ENCODE measurements at places on chromosomes 5 and 9. TPM values are rescaled to one million over a fixed set of nuclear protein-coding genes. Genes with fewer than 3 reads are reported as not detected.

- no peak overlapping the region for H3K4me3 ChIP-seq
- no peak for DNase-seq
- H3K36me3 ChIP-seq: no peaks in the 10 kb centered on the region
Observed at GRCh38 chr9:98219794-98220370, 27.4 kb upstream of the CORO2A start.

GRCh38 chr9:14417237-14417636 is 103.3 kb upstream of the NFIB start:
- H3K27ac ChIP-seq: no peak overlapping the region

DNA sequence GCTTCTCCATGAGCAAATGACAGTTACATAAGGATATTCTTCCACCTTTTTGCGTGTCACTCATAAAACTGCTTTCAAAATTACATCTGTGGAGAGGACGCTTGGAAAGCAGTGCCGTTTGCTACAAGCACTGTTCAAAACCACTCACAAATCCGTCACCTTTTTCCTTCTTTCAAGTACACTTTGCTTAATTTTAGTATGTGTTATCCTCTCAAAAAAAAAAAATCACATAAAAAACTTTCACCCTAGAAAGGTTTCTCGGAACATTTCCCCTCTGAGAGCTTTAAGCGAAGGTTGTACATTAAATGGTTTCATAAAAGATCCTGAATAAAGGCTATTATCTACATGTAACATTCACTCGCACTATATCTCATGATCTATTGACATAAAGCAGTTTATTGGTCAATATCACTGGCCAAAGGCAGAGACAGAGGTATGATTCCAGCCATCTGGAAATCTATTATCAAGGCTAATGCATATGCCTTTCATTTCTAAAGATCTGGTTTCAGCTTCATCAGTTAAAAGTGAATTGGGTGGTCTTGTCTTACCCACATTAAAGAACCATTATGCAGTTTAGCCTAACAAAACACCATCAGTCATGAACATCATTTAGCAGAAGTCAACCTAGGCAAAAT is 163.6 kb downstream of the ENC1 start:
- H3K27ac ChIP-seq: no peak overlapping the region
- no peak for DNase-seq
- H3K36me3 ChIP-seq: no peaks in the 10 kb centered on the region
- H3K27me3 ChIP-seq: no peaks in the 10 kb centered on the region
- no peaks in the 10 kb centered on the region for H3K4me1 ChIP-seq
- H3K4me3 ChIP-seq: no peak overlapping the region

- no peaks in the 10 kb centered on the region for H3K36me3 ChIP-seq
- H3K27ac ChIP-seq: no peak overlapping the region
- no peaks in the 10 kb centered on the region for H3K4me1 ChIP-seq
- H3K27me3 ChIP-seq: peaks cover 95% of the 10 kb centered on the region
- DNase-seq: no peak
Observed at GRCh38 chr5:167840527-167841130, 450.8 kb upstream of the WWC1 start.

GRCh38 chr5:132675936-132676689 is 2.3 kb downstream of the IL4 start:
- no peaks in the 10 kb centered on the region for H3K27me3 ChIP-seq
- H3K4me3 ChIP-seq: no peak overlapping the region
- DNase-seq: no peak

Gene TAF11L5
- not detected for total RNA-seq

Gene MYOT
- total RNA-seq: not detected

Gene PDE6A
- total RNA-seq: not detected

- no peak for DNase-seq
- no peaks in the 10 kb centered on the region for H3K4me1 ChIP-seq
- no peaks in the 10 kb centered on the region for H3K36me3 ChIP-seq
- H3K4me3 ChIP-seq: no peak overlapping the region
- H3K27me3 ChIP-seq: no peaks in the 10 kb centered on the region
- H3K27ac ChIP-seq: no peak overlapping the region
Observed at GRCh38 chr5:72170101-72170500, 62.8 kb downstream of the MAP1B start.

- H3K36me3 ChIP-seq: no peaks in the 10 kb centered on the region
- no peaks in the 10 kb centered on the region for H3K27me3 ChIP-seq
- H3K27ac ChIP-seq: peak overlapping the region; percentile 93
- DNase-seq: no peak
Observed at GRCh38 chr5:107467137-107467932, 203.4 kb downstream of the EFNA5 start.

DNA sequence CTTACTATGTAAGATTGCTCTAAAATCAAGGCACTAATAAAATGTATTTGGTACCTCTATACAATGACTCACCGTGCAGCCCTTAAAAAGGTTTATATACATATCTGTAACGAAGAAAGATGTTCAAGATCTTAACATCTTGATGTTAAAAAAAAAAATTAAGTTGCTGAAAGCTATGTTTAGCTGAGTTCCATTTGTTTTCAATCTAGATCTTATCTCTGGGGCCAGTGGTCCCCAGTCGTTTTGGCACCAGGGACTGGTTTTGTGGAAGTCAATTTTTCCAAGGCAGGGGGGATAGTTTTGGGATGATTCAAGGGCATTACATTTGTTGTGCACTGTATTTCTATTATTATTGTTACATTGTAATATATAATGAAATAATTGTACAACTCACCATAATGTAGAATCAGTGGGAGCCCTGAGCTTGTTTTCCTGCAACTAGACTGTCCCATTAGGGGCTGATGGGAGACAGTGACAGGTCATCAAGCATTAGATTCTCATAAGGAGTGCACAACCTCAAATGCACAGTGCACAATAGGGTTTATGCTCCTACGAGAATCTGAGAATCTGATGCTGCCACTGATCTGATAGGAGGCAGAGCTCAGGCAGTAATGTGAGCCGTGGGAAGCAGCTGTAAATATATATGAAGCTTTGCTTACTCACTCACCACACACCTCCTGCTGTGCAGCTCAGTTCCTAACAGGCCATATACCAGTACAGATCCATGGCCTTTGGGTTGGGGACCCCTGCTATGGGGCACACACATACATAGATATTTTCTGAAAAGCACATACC is 27.6 kb upstream of the TSLP start:
- H3K4me1 ChIP-seq: peaks cover 14% of the 10 kb centered on the region
- H3K27ac ChIP-seq: peak overlapping the region; percentile 62
- no peak overlapping the region for H3K4me3 ChIP-seq
- no peaks in the 10 kb centered on the region for H3K27me3 ChIP-seq

GRCh38 chr5:15566789-15567188 is 66.8 kb downstream of the FBXL7 start:
- H3K36me3 ChIP-seq: no peaks in the 10 kb centered on the region
- no peaks in the 10 kb centered on the region for H3K4me1 ChIP-seq
- H3K4me3 ChIP-seq: no peak overlapping the region

Gene NEUROG1
- total RNA-seq: not detected

- no peaks in the 10 kb centered on the region for H3K4me1 ChIP-seq
- H3K27me3 ChIP-seq: peaks cover 44% of the 10 kb centered on the region
- no peaks in the 10 kb centered on the region for H3K36me3 ChIP-seq
- DNase-seq: no peak
Observed at GRCh38 chr5:76542887-76543690, 80.1 kb downstream of the F2RL2 start.

- H3K27ac ChIP-seq: no peak overlapping the region
- H3K36me3 ChIP-seq: peaks cover 4% of the 10 kb centered on the region
- no peaks in the 10 kb centered on the region for H3K4me1 ChIP-seq
- peak; percentile 43 for DNase-seq
- no peaks in the 10 kb centered on the region for H3K27me3 ChIP-seq
- no peak overlapping the region for H3K4me3 ChIP-seq
Observed at GRCh38 chr5:89200899-89201298, 317.9 kb upstream of the MEF2C start.

DNA sequence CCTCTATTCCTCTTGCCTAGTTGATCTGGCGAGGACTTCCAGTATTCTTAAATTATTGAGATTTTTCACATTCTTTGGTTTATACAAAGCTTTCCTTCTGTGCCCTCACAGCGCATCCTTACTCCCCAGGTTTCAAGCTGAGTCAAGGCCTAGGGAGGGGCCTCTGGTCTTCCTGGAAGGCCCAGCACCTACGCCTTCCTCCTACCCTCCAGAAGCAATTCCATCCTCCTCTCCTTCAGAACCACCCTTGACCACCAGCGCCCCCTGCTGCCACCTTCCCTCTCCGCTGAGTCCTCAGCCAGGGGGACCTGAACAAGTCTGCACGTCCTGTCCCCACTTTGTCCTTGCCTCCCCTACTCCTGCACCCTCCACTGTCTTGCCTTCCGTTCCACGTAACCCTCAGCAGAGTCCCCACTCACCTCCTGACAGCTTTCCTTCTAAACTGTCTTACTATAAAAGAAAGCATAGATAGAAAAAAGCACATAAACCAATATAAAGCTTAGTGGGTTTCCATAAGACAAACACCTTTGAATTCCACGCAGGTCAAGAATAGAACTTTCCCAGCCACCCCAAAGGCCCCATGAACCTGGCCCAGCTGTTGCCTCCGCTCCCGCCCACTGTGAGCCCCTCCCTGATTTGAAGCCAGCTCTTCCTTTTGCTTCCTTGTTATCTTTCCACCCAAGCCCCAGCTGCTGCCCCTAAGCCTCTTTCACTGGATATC is 63.0 kb upstream of the CTSL start:
- peak; percentile 69 for DNase-seq
- no peak overlapping the region for H3K27ac ChIP-seq
- no peaks in the 10 kb centered on the region for H3K4me1 ChIP-seq
- no peak overlapping the region for H3K4me3 ChIP-seq

GRCh38 chr9:127216888-127217217 is 47.7 kb upstream of the GARNL3 start:
- no peak overlapping the region for H3K4me3 ChIP-seq
- peaks cover 5% of the 10 kb centered on the region for H3K4me1 ChIP-seq
- DNase-seq: no peak

GRCh38 chr5:16559702-16560101 is 57.1 kb downstream of the RETREG1 start:
- 0 out of 2 replicates have a peak, but pooled peaks cover 4% of the 10 kb centered on the region for H3K27me3 ChIP-seq
- no peak overlapping the region for H3K4me3 ChIP-seq
- no peak for DNase-seq
- no peak overlapping the region for H3K27ac ChIP-seq

Measured in PC-3 (cell line).